ENCODE measurements at places on chromosomes 6 and 20.

- no peak for DNase-seq
These were observed 105.3 kb downstream of the PRDM13 start for GRCh38 chr6:99711925-99712324.

- DNase-seq = no peak
These were observed 23.5 kb downstream of the PLAGL2 start for GRCh38 chr20:32183947-32184635.

DNA sequence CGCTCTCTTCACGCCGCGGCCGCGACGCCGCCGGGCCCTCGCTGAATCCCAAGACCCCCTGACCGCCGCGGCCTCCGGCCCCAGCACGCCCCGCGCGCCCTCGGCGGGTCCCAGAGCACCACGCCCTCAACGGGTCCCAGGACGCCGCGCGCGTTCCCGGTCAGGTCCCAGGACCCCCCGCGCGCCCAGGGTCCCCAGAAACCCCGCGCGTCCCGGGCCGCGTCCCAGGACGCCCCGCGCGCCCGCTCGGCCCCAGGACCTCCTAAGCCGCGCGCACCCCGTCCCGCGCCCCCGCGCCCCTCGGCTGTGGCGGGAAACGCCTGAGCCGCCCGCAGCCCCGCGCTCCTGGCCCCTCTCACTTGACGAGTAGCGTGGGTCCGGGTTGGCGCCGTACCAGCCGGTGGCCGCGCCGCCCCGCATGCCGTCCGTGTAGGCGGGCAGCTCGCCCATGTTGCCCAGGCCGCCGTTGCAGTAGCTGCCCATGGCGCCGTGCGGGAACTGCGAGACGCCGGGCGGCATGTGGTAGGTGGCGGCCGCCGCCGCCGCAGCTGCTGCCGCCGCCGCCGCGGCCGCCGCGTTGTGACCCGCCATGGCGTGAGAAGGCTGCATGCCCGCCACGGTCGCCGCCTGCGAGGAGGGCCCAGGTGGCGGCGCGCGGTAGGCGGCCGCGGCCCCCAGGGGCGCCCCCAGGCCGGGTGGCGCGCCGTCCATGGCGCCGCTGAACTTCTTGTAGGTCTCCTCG lies 556 bp downstream of the NKX2-4 start:
- DNase-seq = no peak

DNA sequence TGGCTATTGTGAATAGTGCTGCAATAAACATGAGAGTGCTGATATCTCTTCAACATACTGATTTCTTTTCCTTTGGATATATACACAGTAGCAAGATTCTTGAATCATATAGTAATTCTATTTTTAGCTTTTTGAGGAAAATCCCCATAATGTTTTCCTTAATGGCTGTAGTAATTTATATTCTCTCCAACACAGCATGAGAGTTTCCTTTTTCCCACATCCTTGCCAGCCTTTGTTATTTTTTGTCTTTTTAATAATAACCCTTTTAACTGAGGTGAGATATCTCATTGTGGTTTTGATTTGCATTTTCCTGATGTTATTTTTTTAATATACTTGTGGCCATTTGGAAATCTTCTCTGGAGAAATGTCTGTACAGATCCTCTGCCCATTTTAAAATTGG lies 132.6 kb downstream of the PRL start:
- no peak for DNase-seq

- DNase-seq = no peak
These were observed 133.3 kb upstream of the MAN1A1 start for GRCh38 chr6:119482850-119483285.

GRCh38 chr6:11700118-11700718 lies 78.4 kb downstream of the ADTRP start:
- no peak for DNase-seq

- DNase-seq = no peak
These were observed 39.0 kb upstream of the IFNGR1 start for GRCh38 chr6:137258170-137258569.

DNA sequence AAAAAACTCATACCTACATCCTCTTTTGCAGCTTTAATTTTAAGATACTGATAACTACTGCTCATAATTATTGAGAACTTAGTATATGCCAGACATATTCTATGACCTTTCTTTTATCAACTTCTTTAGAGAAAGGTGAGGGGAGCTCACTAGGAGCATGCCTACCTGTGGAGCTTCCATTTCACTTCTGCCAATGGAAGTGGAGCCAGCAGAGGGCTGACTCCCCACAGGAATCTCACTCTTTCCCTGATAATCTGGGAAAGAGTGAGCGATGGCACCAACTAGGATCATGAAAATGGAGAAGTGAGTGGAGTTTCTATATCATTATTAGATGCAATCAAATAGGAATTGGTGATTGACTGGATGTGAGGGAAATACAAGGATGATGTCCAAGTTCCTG lies 484.9 kb downstream of the LMBRD1 start:
- DNase-seq = no peak

DNA sequence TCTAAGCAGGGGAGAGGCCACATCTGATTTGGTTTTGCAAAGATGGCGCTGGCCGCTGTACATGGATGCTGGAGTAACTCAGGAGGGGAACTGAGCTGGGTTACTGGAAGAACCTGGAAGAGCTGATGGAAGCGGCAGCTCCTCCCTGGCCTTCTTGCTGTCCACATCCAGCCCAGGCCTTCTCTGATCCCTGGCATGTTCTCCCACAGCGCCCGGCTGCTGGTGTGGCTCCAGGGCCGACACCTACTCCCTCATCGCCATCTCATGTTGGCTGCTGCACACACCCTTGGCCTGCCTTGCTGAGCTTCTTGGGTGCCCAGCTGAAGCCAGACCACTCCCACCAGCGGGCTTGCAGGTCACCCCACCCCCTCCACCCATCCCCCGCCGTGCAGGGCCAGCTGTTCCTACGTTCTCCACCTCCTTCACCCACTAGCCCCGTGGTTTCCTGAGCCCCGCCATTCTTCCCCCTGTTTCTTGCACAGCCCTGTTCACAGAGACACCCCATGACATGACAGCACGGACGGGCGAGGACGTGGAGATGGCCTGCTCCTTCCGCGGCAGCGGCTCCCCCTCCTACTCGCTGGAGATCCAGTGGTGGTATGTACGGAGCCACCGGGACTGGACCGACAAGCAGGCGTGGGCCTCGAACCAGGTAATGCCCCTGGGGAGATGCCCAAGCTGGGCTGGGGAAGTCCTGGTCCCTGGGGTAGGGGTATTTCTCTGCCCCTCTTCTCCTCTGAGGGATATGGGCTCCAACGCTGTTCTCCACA lies 28.4 kb downstream of the VSTM2L start:
- DNase-seq = no peak

DNA sequence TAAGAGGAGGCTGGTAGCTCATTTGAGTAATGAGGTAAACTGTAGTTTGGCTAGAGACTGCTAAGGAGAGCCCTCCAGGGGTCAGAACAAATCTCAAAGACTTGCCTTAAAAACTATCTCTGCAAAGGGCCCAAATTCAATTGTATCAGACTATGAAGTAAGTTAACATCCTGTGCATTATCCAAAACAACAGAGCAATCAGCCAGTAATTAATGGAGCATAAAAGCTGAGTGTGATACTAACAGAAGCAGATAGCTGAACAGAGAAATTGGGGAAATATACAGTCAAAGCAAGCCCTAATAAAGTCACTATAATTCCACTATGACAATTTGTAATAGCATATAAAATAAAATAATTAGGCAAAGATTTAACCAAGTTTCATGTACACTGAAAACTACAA lies 45.8 kb upstream of the TNFRSF21 start:
- DNase-seq = no peak

DNA sequence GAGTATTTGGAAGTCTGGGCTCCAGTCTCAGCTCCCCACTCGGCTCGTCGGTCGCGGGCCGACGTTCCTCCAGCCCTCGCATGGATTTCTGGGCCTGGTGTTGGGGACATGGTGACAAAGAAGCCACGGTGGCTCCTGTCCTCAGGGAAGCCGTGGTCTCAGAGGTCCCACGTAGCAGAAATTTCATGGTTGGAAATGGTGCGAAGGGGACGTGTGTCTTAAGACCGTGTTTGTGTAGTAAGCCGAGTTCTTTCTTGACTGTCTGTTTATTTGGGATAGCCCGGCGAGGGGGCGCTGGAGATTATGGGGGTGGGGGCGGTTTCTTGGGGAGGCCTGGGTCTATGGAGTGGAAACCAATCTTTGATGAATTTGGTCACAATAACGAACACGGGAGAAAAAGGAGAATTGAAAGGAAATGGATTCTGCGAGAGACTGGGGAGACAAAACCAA lies 23.5 kb upstream of the MAP3K7 start:
- no peak for DNase-seq

DNA sequence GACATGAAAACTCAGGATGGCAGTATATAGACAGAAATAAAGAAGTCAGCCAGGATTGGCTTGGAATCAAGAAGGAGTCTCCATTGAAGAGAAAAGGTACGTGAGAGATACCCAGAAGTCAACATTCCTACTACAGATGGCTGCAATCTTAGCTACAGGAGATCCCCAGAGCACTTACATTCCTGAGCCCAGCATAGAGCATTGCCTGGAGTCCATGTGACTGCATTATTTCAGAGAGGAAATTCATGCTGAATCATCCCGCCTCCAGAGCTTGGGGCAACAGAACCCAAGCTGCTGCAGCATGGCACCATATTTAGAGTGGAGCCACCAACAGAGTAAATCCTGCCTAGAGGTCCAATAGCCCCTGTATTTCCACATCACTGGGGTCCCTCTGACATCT lies 125.0 kb upstream of the GRIK2 start:
- no peak for DNase-seq

DNA sequence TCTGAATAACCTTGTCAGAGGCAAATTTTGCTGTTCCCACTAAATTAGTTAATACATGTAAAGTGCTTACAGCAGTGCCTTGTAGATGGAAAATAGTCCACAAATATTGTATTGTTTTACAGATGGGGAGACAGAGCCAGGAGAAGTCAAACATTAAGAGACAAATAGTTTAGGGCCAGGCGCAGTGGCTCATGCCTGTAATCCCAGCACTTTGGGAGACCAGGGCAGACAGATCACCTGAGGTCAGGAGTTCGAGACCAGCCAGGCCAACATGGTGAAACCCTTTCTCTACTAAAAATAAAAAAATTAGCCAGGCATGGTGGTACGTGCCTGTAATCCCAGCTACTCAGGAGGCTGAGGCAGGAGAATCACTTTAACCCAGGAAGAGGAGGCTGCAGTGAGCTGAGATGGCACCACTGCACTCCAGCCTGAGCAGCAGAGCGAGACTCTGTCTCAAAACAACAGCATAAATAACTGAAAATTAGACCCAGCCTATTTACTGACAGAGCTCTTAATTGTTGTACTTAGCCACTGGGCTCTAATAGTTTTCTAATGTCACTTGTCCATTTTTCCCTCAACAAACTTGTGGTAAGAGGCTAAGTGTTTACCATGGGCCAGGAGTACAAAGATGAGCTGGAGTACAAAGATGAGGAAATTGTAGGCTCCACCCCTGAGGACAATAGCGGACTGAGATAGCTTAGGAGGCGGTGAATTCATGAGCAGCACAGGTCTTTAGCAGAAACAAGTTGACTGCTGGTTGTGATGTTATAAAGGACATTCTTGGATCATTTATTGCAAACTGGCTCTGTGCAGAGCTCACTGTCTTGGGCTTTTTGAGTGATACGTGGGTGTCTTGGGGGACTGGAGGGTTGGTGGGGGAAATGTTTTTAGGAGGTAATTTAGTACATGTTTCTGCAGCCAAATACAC lies 6.4 kb downstream of the ZSWIM3 start:
- no peak for DNase-seq

GRCh38 chr6:128519931-128520435 lies 416 bp downstream of the PTPRK start:
- DNase-seq = peak; percentile 37

DNA sequence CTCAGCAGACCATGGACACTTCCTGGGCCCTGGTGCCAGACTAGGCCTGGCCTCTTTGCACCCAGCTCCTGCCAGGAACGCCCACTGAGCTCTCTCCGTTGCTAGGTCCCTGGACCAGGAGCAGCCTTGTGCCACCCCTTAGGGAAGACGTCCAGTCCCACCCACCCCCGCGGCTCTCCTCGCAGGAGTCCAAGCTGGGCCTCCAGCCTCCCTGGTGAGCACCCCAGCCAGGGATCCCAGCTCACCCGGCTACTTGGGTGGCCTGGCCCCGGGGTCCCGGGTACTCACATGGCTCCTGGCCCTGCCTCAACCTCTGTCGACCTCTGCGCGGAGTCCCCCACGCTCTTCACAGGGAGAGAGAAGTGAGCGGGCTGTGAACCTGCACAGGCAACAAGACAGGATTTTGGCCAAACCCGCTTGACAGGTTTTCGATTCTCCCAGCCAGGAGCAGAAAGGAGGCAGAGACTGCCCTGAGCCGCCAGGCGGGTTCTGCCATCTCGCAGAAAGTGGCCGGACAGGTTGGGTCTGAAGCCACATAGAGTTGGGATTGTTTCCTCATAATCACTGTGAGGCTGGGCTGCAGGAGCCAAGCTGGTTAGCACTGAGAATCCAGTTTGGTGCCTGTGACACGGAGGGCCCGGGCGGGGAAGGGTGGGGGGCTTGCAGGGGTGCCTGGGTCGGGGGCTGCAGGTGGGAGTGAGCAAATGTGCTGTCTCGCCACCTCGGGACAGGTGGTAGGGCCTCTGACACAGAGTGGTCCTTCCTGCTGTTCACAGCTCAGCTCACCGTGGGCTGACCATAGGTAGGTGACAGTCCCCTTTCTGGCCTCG lies at the start of gene RBBP8NL:
RBBP8NL (minus strand) TSS at position 368 of the 830 bp plus-strand sequence. CDS start 7,892 bp downstream, outside the sequence.
- DNase-seq = no peak

DNA sequence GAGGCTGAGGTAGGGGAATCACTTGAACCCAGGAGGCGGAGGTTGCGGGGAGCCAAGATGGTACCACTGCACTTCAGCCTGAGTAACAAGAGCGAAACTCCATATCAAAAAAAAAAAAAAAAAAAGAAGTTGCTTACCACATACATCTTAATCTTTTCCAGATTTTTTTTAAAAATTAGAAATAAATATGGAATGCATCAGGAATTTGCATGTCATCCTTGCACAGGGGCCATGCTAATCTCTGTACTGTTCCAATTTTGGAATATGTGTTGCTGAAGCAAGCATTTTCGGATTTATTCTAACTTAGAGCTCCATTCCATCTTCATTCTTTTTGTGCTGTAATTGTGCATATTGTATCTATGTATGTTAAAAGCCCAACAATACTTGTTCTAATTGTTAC lies 62.5 kb downstream of the TRPC4AP start:
- no peak for DNase-seq

DNA sequence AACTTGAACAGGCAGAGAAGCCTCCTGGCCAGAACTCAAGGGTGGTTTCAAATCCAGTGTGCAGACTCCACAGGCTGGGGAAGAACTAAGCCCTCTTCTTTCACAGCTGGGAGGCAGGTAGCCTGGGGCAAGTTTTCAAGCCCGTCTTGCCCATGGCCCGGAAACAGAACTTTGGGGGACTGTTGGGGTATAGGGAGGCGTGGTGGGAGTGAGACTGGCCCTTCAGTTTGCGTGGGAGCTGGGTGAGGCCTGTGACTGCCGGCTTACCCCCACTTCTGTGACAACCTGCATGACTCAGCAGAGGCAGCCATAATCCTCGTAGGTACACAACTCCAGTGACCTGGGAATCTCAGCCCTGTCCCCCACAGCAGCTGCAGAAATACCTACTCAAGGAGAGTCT lies 1125.7 kb downstream of the HACE1 start:
- DNase-seq = no peak

GRCh38 chr6:125888989-125889656 lies 67.4 kb upstream of the HINT3 start:
- DNase-seq = no peak

- DNase-seq = no peak
These were observed 303.1 kb downstream of the HAO1 start for GRCh38 chr20:7637184-7637583.

GRCh38 chr6:76706631-76707030 lies 634.2 kb upstream of the IMPG1 start:
- no peak for DNase-seq

GRCh38 chr20:52056203-52057062 lies 135.1 kb downstream of the ZFP64 start:
- no peak for DNase-seq

- no peak for DNase-seq
These were observed 136.5 kb downstream of the AGPAT4 start for GRCh38 chr6:161137320-161137719.
